NCI-H524 (cell line): ENCODE measurements at places on chromosomes 5 and 9.

GRCh38 chr5:114387433-114387832 lies 25.6 kb downstream of the KCNN2 start:
- DNase-seq: no peak

GRCh38 chr9:129906298-129906697 lies 71.0 kb downstream of the USP20 start:
- DNase-seq: no peak

DNA sequence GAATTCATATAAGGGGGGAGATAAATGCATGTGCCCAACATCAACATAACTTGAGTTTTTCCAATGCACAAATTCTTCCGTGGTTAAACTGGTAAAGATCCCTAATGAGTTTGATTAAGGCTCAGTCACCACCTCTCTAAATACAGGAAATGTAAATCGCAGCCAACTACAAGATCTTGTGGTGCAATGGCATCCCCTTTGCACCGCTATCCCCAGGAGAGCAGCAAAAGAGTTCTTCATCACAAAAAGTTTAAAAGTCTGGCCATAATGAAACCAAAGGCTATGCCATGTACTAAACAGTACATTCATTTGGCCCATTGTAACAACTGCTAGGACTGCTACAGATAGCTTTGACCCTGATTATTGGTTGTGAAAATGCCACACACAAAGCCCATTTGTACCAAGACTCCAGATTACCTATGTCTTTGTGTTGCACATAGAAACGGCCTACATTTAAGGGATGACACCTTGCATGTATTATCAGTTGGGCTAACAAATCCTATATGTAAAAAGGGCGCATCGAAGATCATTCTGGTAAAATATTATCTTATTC lies 44.5 kb downstream of the ZNF608 start:
- DNase-seq: no peak

GRCh38 chr5:93328833-93329232 lies 252.2 kb downstream of the NR2F1-AS1 start:
- DNase-seq: no peak

GRCh38 chr9:132011896-132012295 lies 67.8 kb downstream of the MED27 start:
- DNase-seq: peak; percentile 24

DNA sequence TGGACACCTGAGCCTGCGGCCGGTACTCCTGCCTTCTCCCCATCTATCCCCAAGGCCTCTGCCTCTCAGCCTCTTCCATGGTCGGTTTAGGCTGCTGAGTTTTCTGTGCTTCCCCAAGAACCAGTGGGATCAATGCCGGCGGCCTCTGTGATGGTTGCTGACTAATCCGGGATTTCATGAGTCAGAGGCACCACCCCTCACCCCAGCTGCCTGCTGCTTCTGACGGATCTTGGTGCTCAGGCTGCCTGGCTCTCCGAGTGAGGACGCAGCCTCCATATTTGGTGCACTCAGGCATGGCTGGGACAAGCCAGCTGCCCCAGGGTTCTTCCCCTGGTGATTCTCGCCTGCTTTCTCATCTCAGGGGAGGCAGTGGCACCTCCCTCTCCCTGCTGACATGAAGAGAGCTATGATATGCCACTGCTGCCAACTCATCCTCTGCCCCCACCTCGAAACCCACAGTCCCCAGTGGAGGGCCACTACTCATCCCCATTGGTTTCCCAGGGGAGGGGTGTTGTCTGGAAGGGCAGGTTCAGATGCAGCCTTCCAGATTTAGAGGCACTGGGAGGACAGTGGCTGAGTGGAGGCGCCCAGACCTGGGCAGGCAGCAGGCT lies 3.3 kb upstream of the MAN1B1 start:
- DNase-seq: peak; percentile 76

DNA sequence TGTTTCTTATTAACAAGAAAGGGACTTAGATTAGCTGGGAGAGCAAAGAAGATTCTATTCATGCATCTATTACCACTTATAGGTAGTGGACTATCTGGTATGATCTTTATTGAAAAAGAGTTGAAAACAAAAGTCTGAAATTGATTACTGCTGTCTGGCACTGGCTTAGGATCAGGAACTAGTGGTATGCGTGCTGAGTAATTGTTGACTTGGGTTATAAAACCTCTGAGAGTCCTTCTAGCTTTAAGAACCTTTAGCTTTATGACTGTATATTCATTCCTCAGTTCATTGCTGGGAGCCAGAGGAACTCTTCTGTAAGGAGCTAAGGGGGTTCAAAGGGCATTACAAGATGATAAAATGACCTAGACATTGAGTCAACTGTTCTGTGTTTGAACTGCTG lies 7.6 kb downstream of the SLC1A1 start:
- DNase-seq: no peak

DNA sequence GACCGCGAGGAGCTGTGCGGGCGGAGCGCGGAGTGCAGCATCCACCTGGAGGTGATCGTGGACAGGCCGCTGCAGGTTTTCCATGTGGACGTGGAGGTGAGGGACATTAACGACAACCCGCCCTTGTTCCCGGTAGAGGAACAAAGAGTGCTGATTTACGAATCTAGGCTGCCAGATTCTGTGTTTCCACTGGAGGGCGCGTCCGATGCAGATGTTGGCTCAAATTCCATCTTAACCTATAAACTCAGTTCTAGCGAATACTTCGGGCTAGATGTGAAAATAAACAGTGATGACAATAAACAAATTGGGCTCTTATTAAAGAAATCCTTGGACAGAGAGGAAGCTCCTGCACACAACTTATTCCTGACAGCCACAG lies 590 bp downstream of the PCDHA6 start:
- no peak for DNase-seq

- DNase-seq: no peak
Measured at GRCh38 chr5:131193106-131193505, 22.4 kb downstream of the LYRM7 start.

- no peak for DNase-seq
Measured at GRCh38 chr5:96326902-96327301, 106.1 kb downstream of the PCSK1 start.

GRCh38 chr9:128408963-128409431 lies 11.7 kb upstream of the CERCAM start:
- DNase-seq: no peak

DNA sequence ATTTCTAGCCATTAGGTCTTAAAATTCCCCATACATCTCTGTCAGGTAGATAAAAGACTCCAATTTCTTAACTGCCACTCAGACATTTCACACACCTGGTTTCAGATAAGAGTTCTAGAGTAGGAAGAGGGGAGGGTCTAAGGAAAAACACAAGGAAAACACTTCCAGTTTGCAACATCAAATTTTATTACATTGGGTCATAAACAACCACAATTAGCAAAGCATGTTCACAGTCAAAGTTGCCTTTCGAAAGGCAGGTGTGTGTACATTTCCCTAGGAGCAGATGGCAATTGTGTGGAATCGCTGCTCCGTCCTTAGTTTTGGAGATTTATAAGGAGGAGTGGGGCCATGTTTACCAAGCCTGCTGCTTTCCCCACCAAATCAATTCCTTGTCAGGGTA lies 120.8 kb downstream of the DMRT2 start:
- no peak for DNase-seq

DNA sequence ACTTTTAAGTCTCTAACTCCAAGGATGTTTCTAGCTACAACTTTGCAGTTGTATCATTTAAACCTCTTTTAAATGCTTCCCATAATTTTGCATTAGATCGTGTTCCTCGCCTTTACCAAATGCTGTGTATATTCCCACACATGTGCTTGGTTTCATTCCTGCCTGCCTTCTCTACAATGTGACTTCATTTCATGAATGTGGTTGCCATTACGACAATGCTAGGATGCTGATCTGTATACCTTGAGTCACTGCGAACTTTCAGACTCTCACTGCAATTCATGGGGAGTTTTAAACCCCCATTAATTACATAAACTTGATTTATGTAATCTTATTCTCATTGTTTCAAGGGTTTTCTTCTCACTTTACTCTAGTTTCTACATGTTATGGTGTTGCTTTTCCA lies 50.3 kb downstream of the UBE2QL1 start:
- DNase-seq: no peak

DNA sequence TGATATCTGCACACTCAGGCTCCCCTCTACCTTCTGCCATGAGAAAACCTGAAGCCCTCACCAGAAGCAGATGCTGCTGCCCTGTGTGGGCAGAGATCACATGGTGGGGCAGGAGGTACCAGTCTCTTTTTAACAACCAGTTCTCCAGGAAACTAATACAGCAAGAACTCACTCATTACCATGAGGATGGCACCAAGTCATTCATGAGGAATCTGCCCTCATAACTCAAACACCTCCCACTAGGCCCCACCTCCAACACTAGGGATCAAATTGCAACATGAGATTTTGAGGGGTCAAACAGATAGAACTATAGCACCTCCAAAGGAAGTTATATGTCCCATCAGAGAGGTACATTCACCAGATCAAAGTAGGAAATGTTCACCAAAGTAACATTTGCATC lies 136.3 kb upstream of the SHB start:
- DNase-seq: no peak

DNA sequence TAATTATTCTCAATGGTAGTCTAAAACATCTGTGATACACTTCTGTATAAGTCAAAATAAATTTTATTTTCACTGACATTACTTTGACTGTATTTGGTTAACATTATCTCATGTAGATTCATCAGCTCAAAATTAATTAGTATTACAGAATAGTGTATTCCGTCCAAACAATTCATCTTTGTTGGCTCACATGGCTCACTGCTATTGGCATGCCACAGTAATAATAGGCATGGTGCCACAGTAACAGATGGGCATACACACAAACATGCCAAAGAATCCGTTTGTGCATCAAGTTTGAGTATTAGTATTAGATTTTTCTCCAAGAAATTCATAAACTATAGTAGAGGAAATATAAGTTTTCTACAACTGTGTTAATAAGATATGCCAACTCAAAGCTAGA lies 14.2 kb downstream of the AP3B1 start:
- DNase-seq: no peak

GRCh38 chr9:113603048-113603375 lies 139.5 kb downstream of the RGS3 start:
- DNase-seq: no peak

- DNase-seq: no peak
Measured at GRCh38 chr5:76489877-76490688, 87.0 kb downstream of the IQGAP2 start.

- DNase-seq: no peak
Measured at GRCh38 chr9:126248680-126249079, 77.9 kb upstream of the MVB12B start.

DNA sequence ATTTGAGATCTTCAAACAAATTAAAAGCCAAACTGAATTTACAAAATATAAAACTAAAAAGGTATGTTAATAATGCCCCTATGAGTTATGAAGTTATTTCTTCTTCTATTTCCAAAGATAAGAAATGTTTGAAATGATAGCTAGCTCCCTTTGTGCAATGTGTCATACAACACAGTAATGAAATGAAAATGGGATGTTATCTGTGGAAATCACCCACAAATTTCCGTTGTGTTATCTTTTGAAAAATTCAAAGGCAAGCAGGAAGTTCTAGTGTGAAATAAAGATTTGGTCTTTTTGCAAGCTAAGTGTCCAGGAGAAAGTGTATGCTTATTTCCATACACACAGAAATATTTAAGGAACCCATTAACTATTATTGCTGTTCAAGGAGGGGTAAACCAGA lies 375.3 kb upstream of the PRR16 start:
- DNase-seq: no peak

GRCh38 chr5:125476901-125477585 lies 730.6 kb upstream of the ZNF608 start:
- no peak for DNase-seq

GRCh38 chr9:105497704-105498103 lies 49.9 kb downstream of the FSD1L start:
- DNase-seq: no peak

- DNase-seq: no peak
Measured at GRCh38 chr9:95727947-95728520, 147.5 kb upstream of the ERCC6L2 start.
